Neural crest cell (in vitro differentiated cells): ENCODE measurements at places on chromosomes 11 and 22. TPM values are rescaled to one million over a fixed set of nuclear protein-coding genes. Genes with fewer than 3 reads are reported as not detected.

DNA sequence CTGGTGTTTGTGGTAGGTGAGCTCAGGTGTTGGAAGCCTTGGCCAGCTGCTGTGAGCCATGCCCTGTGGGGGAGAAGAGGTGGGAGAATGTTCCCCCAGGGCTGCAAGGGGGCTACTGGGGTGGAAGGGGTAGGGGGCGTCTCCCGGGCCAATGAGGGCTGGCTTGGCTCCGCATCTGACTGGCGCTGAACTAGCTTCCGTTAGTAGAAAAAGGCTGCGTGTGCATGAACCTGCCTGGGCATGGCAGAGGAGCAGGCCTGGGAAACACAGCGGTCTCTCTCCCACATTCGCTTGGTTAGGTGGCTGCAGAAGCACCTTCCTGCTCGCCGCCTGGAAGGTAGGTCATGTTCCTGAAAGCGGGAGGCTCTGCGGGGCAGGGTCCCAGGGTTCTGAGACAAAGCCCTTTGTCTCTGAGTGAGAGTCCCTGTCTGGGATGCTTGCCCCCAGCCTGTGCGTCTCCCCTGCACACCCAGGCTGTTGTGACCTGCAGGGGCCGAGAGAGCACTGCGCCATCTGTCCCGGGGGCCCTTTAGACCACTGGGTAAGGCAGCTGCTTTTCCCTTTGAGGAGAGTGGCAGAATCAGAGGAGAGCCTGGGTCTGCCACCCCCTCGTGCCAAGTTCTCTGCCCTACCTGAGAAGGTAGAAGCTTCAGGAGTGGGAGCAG lies 178.8 kb downstream of the ST3GAL4 start:
- DNase-seq = no peak

- no peak for DNase-seq
Measured at GRCh38 chr11:121131656-121132055, 30.6 kb downstream of the TECTA start.

DNA sequence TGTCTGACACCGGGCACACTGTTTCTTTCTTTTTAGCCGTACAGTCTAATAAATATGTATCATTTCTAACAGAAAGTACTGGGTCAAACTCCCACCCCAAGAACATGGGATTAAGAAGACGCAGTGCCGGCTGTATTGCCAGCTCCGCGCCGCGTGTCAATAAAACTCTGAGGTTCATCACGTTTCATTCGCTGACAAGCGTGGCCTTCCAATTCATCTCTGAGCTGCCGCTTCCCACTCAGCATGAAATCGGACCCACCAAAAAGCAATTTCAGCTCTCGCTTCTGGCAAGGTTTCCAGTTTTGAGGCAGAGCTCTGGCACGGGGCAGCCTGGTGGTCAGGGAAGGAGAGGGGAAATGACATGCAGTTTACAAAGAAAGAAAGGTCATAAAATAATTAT lies 819.8 kb downstream of the OPCML start:
- no peak for DNase-seq

The FZD4 gene
- total RNA-seq = 4.1 and 4.6 TPM in 2 replicates

The SYCE3 gene
- not detected in 2 replicates for total RNA-seq

The DHCR7 gene
- total RNA-seq = 193 and 208 TPM in 2 replicates

The LGALS12 gene
- not detected in 2 replicates for total RNA-seq
